ENCODE measurements at places on chromosomes 2 and 18. TPM values are rescaled to one million over a fixed set of nuclear protein-coding genes. Genes with fewer than 3 reads are reported as not detected.

Gene OR6B2
- total RNA-seq, result not detected

Gene C2orf80
- not detected for total RNA-seq

Gene G6PC2
- total RNA-seq, result not detected

Gene PNO1
- total RNA-seq, result 18.5 TPM

Gene UGT1A5
- total RNA-seq, result 0.80 TPM

Gene CAVIN2
- 7.8 TPM for total RNA-seq

Gene RASGRP3
- total RNA-seq, result 2.4 TPM

Gene MYL12A
- 284 TPM for total RNA-seq

Gene RALB
- 31.8 TPM for total RNA-seq

Gene CYRIA
- total RNA-seq, result 1.3 TPM

GRCh38 chr2:28407131-28407975, 14.7 kb downstream of the FOSL2 start:
- DNase-seq, result no peak

- no peak for DNase-seq
These were observed 30.9 kb upstream of the EML6 start for GRCh38 chr2:54692556-54692955.

DNA sequence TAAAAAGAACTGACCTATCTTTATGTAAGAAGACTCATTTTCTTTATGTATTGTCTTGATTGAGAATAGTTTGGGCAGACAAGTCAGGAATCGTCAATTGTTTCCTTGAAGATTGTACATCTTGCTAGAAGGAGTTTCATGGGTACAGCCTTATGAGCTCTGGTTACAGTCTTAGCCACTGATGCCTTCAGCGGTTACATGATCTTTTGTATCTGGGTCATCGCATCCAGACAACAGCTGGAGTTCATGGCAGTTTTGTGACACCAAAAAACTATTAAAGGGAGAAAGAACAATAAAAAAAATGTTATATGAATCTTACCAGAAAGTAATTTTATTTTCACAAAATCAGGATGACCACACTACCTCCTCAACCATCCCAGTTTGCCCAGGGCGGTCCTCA, 520.5 kb upstream of the CDH7 start:
- DNase-seq, result no peak

DNA sequence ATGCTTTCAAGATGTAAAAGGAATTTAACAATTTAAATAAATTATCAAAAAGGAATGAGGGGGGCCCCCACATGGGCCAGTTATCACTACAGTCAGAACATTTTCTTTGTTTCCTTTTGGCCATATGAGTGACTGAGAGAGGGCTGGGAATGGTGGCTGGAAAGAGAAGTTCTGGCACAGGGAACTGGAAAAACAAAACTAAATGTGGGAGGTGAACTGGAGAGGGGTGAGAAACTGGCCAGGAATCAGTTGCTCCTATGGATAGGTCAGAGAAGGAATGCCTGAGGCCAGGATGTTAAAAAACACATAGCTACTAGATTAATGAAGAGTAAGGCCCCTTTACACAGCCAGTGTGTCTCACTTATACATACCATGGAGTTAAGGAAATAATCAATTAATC, 121.0 kb downstream of the RBMS1 start:
- DNase-seq, result no peak

GRCh38 chr2:103788389-103788788, 1026.6 kb downstream of the TMEM182 start:
- no peak for DNase-seq

DNA sequence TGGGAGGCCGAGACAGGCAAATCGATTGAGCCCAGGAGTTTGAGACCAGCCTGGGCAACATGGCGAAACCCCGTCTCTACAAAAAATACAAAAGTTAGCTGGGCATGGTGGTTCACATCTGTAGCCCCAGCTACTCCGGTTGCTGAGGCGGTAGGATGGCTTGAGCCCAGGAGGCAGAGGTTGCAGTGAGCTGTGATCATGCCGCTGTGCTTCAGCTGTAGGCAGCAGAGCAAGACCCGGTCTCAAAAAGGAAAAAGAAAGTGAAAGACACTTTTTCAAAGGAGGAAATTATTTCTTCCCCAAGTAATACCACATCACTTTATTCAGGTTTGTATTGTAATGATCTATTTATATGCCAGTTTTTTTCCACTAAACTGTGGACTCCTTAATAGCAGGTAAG, 35.7 kb upstream of the TAF4B start:
- DNase-seq, result no peak

DNA sequence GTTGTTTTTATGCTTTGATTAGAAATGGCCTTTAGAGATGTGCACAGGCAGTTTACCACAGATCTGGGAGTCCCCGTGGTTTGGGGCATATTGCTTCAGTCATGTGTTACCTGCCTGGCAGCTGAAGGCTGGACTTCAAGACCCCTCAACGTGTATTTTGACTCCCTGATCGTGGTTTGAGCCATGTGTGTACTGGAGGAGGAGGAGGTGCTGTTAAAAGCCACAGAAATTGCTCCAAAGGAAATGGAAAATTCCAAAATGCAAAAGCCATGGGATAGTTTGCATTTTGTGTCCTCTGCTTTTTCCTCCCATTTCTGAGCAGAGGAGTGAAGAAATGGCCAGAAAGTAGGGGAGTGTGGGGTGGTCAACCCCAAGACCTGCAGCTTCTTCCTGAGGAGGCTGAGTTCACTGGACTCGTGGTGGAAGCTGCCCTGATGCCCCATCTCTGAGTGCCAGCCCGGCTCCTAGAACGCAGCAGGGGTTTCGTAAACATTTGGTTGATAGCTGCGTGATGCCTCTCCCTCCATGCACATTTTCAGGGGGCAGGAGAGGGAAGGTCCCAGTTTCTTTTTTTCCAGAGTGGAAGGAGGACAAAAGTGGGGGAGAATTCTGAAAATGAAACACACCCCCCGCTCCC, 45.7 kb downstream of the ITGB1BP1 start:
- DNase-seq, result no peak

DNA sequence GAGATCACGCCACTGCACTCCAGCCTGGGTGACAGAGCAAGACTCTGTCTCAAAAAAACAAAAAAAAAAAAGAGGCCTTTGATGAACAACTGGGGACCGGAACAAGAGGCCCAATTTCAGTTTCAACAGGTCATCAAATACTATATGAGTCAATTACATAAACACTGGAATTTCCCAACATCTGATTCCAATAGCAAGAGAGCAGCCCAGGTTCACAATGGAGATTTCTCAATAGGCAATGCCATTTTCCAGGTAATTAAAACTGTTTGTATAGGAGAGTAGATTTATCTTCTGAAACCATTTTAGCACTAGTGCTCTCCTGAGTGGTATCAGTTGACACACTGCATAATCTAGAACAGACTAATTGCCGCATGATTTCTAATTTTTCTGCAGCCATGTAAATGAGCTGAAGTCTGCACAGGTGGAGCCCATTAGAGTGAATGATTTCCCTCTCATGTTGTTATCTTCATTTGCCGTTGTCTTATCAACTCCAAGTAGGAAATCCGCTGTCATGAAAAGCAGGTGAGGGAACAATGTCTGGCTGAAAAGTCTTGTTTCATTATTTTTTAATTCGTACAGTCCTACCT, 264.1 kb upstream of the MEIS1 start:
- DNase-seq, result no peak

DNA sequence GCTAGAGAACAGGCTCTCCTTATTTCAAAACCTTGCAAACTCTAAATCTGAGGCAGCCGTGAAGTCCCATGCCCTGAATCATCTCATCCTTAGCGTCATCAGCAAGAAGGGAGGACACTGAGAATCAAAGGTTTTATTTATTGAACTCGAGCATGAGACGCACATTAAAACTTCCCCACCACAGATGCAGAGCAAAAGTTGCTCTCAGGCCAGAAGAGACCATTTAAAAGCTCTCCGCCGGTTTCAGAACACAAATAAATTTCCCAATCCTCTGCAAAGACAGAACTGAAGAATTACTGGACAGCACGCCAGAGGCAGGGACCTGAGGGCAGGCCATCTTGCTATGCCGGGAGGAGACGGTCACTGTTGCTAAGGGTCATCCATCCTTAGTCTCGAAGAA, 1.3 kb downstream of the AMMECR1L start:
- peak; percentile 23 for DNase-seq

DNA sequence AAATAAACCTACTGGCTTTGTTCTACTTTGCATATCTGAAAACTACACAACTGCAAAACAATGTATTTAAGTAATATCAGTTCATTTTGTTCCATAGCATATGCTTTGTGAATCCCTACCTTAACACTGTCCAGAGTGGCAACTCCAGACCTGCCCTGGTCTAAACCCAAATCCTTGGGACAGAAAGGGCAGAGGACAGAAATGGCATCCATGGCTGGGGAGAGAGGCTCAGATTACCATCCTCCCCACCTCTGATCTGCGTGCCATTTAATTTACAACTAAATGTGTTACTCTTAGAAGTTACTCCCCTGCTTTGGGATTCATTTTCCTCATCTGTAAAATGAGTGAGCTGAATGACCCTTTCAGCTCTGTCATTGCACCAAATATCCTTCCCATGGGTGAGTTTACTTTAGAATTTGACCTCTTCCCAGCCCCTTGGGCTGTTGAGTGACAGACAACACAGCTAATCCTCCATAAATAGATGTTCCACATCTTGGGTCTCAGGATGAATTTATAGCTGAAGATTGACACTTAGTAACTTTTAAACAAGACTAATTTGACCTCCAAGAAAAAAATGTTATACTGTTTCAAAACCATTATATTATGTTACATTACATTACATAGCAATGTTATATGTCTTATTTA, 20.1 kb upstream of the NEB start:
- DNase-seq, result no peak

- no peak for DNase-seq
These were observed 24.6 kb upstream of the FZD7 start for GRCh38 chr2:202009019-202009481.

DNA sequence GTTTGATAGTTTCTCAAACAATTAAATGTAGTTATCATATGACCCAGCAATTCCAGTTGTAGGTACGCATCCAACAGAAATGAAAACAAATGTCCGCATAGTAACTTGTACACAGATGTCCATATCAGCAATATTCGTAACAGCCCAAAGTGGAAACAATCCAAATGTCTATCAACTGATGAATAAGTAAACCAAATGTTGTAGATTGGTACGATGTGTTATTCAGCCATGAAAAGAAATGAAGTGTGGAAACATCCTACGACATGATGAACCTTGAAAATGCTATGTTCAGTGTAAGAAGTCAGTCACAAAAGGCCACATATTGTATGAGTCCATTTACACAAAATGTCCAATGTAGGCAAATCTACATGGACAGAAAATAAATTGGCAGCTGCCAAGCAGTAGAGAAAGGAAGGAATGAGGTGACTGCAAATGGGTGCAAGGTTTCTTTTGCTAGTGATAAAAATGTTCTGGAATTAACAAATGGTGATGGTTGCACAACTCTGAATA, 26.9 kb downstream of the GAREM1 start:
- DNase-seq, result no peak

DNA sequence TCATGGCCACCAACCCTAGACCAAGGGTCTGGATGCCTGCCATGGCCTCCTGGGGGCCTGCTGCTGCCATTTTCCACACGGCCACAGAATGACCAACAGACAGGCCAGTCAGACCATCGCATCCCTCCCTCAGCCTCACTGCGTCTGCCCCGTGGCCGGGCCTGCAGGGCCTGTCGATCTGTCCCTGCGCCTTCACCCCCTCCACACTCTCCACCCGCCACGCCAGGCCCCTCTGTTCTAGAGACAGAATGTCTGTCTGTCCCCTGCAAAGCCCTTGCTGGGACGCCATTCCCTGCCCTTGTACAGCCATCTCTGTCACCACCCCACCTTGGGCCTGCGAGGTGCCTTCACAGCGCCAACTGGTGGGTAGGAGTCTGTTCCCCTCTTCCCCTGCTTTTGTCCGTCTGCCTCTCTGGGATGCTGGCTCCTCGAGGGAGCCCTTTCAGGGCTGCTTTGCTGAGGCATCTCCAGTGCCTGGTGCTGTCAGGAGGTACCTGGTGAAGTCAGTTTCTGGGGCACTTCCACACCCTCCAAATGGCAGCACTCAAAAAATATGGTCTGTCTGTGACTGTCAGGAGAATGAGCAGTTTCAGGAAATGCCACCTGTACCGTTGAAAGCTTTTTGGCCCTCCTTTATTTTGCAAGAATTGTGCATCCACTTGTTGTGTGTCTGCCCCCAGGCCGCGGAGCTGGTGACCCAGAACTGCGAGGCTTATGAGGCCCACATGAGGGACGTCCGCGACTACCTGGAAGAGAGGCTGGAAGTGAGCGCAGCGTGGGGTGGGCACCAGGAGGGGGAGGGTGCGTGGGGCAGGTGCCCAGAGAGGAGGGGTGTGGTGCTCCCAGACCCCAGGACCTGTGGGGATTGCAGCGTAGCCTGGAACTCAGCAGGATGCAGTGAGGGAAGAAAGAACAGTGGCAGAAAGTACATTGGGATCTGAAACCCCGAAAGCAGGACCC, 6.7 kb upstream of the ESPNL start:
- peak; percentile 76 for DNase-seq

- peak; percentile 82 for DNase-seq
These were observed 73.4 kb upstream of the SMAD7 start for GRCh38 chr18:49023938-49024803.

DNA sequence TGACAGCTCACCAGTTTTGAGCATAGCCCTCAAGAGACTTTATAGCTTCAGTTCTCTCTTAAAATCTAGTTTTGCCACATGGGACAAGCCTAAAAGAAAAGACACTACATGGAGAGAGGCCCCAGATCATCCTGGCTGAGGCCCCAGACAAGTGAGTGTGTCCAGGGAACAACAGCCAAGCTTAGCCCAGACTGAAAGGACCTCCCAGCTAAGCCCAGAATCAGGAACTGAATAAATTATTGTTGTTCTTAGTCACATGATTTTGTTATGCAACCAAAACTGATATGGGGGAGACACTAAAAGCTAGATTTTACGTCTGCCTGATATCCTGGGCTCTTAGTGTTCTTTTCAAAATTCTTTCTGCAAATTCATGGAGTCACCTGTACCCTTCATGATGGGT, 29.3 kb upstream of the LBH start:
- DNase-seq, result peak; percentile 83

Data from lower leg skin (tissue), 4 donors.